ENCODE measurements at places on chromosomes 6 and 20.

GRCh38 chr20:57749131-57749690, 39.4 kb upstream of the PMEPA1 start:
- peak; percentile 72 for DNase-seq

DNA sequence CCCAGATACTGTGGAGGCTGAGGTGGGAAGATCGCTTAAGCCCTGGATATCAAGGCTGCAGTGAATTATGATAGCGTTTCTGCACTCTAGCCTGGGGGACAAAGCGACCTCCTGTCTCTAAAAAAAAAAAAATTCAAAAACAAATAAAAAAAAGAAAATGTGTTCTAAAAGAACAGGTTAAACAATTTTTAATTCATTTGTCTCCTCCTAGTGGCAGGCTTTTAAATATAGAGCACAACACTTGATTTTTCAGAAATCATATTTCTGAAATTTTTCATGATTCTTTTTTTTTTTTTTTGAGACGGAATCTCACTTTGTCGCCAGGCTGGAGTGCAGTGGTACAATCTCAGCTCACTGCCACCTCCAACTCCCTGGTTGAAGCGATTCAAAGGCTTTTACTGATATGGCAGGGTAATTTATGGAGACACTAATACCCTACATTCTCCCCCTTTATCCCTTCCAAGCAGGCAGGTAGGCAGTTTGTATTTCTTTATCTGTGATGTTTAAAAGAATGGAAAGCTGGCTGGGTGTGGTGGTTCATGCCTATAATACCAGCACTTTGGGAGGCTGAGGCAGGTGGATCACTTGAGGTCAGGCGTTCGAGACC, 8.7 kb upstream of the GTF3C6 start:
- DNase-seq, result no peak

DNA sequence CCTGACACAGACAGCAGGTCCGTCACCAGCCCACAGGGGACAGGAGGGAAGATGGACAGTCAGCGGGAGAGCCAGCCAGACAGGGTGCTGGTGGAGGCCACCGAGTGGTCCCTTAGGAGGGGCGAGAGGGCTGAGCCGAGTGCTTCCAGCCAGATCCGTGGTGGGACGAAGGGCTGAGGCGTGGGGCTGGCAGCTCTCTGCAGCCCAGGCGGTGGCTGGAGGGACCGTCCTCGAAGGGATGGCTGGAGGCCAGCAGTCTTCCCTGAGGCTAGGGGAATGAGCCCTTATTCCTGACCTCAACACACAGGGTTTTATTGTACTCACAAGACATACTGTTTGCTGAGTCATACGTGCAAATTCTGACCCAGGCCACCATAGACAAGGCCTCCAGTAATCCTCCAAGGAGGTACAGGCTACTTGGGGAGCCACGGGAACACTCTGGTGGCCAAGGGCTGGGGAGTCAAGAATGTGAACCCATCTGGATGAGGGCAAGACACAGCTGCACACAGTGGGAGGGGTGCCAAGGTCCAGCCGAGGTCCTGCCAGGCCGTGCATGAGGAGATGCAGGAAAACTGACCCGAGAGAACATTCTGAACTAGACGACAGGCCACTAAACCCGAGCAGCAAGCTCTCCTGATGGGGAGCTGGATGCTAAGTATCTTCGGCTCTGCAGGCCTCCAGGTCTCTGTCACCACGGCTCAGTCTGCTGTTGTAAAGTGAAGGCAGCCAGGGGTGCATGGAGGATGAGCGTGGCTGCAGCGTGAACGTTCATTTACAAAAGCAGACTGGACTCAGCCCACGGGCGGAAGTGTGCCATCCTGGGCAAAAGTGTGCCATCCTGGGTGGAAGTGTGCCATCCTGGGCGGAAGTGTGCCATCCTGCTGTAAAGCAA, 242.5 kb downstream of the TTLL2 start:
- DNase-seq, result no peak

DNA sequence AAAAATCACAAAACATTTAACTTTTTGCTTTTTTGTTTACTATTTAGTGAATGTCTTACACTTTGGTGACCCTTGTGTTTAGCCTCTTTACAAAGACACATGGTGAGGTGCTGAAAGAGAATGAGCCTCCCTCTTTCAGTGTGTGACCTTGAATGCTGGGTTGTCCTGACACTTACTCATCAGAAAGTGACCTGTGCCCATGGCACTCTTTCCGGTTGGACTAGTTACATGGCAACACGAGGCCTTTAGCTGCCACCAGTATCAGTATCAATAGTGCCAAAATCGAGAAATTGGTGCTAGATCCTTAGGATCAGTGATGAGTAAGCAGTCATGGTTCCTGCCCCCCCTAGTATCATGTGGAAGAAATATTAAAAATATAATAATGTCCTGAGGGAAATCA, 1.7 kb upstream of the RPL7L1 start:
- DNase-seq, result no peak

DNA sequence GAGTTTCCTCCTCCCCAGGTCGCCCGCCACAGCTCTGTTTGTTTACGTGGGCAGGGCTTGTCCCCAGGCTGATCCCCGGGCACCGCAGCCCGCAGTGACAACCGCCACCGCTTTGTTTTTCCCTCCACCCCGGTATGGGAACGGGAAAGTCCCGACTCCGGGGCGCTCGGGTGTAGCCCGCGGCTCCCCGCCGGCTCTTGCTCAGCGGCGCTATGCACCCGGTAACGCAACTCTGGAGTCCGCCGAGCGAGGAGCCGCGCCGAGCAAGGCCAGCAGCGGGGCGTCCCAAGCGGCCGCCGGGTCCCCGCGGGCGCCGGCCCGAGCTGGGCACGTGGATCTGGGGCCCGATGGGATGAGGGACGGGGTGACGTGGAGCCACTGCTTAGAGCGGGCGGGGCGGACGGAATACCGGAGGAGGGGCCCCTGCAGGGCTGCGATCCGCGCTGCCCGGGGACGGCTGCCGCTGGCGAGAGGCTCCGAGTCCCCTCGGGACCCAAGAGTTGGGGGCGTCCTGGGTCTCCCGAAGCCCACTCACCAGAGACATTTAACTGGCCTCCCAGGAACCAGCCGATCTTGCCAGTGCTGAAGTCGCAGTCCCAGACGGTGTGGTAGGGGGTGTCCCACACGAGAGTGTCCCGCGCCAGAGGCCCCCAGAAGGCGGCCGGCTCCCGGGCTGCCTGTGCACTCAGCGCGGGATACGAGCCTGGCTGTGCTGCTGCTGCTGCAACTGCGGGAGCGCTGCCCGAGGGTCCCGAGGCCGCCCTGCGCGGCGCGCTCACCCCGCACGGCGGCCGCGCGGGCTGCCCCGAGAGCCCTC, 497 bp downstream of the ACSS1 start:
- no peak for DNase-seq

GRCh38 chr6:16031278-16031981, 97.5 kb upstream of the MYLIP start:
- DNase-seq, result no peak

DNA sequence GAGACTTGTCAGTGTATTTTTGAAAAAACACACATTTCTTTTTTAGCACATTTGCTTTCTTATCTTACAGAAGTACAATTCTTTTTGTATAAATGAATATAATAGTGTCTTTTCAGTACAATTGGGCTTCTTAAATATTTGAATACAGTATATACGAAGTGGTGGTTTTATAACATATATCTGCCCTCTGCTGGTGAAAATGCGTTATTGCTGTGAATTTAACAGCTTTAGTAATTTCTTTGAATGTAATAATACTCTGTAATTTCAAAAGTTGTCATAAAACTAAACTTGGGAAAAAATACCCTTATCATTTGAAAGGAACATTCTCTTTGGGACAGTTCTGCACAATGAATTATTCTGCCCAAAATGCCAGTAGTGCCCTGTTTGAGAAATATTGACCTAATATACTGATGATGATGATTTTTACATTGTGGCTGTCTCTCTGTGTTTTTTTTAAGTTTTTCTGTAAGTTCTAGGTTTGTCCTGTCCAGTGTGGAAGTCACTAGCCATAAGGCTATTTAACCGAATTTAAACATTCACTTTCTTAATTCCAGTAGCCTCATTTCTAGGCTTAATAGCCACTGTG, 19.0 kb downstream of the SMAP1 start:
- DNase-seq, result peak; percentile 55

GRCh38 chr20:3043322-3043721, at the start of gene GNRH2:
GNRH2 (plus strand) TSS chr20:3043622; CDS start chr20:3044415, 793 bp downstream.
- no peak for DNase-seq

- DNase-seq, result peak; percentile 4
Measured at GRCh38 chr6:163701762-163702161, 287.2 kb downstream of the QKI start.

DNA sequence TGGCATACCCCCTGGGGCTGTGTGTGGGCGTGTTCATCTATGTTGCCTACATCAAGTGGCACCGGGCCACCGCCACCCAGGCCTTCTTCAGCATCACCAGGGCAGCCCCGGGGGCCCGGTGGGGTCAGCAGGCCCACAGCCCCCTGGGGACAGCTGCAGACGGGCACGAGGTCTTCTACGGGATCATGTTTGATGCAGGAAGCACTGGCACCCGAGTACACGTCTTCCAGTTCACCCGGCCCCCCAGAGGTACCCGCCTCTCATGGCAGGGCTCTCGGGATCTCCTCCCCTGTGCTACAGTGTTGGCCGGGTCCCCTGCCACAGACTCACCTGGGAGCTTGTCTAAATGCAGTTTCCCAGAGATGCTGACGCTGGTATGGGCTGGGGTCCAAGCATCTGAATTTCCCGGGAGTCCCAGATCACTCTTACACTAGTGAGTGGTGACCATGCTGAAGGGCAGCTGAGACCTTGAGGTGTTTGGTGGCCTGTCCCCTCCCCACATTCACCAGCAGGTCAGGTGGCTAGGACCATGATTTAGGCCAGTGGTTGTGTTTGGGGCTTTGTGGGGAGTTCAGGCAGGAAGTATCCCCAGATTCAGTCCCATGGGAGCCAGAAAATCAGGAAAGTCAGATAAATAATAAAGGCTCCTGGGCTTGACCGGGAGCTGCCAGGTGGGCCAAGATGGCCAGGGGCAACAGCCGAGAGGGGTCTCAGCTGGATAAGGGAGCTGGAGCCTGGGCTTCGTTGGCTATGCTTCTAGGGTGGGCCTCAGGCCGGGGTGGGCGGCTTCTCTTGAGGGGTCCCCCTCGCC, 11.8 kb downstream of the ENTPD6 start:
- no peak for DNase-seq

GRCh38 chr20:57792386-57793080, 82.7 kb upstream of the PMEPA1 start:
- DNase-seq, result no peak

DNA sequence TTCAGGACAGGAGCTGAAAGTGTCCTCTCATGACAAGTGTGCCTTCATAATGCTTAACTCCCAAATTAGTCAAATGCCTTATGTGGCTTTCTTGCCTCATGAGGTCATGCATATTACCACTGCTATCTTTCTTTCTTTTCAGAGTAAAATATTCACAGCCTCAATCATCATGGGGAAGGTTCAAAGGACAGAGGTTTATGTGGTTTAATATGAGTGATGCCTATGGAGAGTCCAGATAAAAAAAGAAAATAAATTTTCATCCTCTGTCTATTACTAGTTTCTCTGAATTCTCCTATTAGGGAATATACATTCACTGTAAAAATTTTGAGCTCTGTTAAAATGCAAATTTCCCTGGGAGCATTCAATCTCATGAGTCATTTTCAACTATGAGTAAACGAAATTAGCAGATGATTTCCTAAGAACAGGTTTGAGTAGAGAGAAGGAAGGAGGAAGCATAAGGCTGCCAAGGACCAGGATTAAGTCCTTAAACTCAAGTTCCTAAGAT, 396.9 kb upstream of the ADGRB3 start:
- DNase-seq, result no peak

- DNase-seq, result no peak
Measured at GRCh38 chr20:34410336-34410735, 47.3 kb downstream of the ITCH start.

DNA sequence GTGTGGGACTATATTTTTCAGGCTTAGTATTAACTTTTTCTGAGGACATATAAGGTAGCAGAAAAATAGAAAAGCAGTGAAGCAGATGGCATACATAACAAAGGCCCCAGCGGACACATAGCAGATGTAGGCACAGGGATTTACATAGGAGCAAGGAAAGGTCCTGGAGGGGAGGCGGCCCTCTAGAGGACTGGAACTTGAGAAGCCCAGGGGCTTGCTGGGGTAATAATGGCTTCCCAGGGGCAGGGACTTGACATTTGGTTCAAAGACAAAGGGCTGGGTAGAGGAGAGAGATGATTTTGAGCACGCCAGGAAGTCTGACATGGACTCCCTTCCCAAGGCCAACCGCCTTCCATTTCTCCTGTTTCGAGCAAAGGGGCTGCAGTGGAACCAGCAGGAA, 31.7 kb upstream of the OSTM1 start:
- no peak for DNase-seq

DNA sequence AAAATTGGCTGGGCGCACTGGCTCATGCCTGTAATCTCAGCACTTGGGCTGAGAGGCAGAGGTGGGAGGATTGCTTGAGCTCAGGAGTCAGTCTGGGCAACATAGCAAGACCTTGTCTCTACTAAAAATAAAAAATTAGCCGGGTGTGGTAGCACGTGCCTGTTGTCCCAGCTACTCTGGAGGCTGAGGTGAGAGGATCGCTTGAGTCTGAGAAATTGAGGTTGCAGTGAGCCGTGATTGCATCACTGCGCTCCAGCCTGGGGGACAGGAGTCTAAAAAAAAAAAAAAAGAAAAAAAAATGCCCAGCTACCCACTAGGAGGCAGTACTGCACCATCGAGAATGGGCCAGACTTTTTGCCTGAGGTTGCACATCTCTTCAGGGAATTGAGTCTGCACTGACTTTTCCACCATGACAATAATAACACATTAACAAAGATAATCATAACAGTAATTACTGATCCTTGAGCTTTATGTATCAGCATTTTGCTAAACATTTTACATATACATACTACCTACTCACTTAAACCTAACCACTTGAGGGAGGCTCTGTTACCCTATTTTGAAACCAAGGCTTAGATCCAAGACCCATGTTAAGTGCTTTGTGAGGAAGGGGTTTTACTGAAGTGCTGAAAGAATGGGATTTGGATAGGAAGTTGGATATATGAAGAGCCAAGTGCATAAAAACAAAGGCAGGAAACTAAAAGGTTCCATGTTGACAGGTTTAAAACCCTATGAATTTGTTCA, 21.0 kb downstream of the SRSF3 start:
- peak; percentile 63 for DNase-seq

DNA sequence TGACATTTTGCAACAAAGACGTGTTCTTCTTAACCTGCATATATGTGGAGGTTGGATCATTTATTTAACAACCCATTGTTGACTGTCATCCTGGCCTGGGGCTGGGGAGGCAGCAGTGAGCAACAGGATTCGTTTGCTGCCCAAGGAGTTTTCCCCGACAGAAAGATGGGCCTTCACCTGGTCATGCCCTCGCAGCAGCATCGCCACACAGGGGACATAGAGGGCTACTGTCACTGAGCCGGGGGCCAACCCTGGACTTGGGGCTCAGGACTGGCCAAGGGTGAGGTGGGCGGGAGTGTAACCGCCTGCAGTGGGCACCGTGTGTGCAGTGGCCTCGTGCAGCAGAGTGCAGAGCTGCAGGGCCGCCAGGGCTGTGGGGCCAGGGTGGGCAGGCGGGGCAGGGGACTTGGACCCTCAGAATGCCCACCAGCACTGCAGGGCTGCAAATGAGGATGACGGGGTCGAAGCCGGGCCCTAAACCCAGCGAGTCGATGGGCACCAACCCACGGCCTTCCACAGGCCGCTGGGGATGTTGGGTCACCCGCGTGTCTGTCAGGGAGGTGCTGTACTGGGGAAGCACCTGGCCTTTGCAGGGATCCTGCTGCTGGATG, 11.8 kb downstream of the DUSP22 start:
- no peak for DNase-seq

- DNase-seq, result no peak
Measured at GRCh38 chr6:136862662-136863061, 40.3 kb downstream of the PEX7 start.

Data from kidney capillary endothelial cell (primary cell).